Nucleus accumbens (tissue), 56 donors: ENCODE measurements at places on chromosomes 7 and 10.

- DNase-seq, result no peak
Observed at GRCh38 chr10:107653832-107654287, 489.4 kb upstream of the SORCS1 start.

- no peak for DNase-seq
Observed at GRCh38 chr7:137932881-137933269, 69.0 kb downstream of the CREB3L2 start.

DNA sequence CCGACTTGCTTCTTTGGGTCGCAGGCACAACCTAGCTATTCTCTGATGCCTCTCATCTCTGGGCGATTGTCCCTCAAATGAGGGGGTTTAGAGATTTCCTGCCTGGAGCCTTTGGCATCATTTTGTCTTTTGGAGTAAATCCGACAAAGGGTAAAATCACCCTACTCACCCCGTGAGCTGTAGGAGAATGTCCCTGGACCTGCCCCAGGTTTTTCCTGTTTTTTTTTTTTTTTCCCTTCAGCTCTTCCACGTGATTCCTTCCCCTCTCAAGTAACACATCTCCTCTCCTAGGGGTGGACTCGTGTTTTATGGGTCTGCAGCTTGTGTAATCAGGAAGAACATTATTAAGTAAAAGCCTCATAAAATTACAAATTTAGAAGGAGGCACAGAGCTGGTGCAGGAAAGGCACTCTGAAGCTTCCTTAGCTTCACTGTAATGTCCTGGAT lies 128.4 kb upstream of the ZNF746 start:
- no peak for DNase-seq

GRCh38 chr10:119257899-119258419 lies 50.6 kb downstream of the GRK5 start:
- no peak for DNase-seq

- no peak for DNase-seq
Observed at GRCh38 chr10:104232613-104233102, 494 bp upstream of the CFAP43 start.

DNA sequence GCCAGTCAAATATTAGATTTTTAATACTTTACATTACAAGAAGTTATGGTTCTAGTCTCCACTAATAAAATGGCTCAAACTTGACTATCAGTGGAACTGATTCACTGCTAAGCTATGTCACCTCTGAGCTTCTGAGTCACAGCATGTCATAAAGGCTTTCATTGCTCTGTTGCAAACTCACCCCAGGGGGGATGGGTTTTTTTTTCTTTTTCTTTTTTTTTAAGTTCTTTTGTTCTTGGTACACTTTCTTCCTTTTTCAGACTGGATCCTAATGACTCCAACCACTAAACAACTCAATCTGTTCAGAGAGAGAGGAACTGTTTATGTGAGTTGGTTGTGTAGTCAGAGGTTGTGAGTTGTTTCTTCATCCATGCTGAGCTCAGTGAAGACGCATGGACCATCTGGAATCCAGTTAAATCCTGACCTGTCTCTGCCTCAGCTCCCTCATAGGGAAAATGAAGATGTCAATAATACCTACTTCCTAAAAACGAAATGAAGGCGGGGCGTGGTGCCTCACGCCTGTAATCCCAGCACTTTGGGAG lies 11.0 kb downstream of the MYOF start:
- no peak for DNase-seq

DNA sequence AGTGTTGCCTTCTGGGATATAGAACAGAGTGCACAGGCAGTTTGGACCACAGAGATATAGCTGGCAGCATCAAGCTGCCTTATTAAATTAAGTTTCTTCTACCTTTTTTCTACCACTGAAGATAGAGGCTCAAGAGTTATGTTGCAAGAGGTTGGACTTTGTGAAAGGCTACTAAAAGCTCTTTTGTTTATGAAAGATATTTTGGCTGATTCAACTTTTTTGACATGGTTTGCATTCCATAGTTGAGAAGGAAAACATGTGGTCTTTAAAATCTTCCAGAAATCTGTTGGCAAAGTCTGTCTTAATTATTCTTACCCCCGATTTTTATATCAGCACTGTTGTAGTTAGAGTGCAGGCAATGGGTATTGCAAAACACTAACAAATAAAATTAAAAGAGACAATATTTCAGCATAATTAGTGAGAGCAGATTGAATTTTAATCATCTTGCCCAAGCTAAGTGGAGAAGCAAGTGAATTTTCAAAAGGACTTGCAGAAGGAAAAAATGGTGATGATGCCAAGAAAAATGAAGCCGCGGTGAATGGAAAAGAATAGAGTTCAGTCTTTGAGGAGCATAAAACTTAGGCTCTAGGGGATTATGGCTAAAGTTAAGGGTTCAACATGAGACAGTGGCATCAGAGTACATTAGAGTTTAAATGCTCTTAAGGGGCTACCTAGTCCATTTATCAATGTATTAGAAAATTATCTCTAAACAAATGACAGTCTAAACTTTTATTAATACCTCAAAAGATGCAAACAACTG lies 450.9 kb upstream of the CNTNAP2 start:
- no peak for DNase-seq

- no peak for DNase-seq
Observed at GRCh38 chr7:157373493-157373892, 36.7 kb downstream of the DNAJB6 start.

DNA sequence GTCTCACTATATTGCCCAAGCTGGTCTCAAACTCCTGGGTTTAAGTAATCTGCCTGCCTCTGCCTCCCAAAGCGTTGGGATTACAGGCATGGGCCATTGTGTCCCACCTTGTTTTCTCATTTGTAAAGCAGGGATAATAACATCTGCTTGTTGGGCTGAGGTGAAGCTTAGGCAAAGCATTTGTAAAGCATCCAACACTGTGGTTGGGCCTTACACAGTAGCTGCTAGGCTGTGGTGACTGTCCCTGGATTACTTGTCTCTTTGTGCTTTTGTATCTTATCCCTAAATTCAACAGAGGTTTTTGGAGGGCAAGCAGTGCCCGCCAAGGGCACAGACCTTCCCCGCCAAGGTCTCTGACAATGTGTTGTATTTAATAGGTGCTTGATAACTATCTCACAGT lies 14.3 kb downstream of the HKDC1 start:
- DNase-seq, result no peak

- no peak for DNase-seq
Observed at GRCh38 chr7:50475340-50475739, 25.2 kb upstream of the FIGNL1 start.

DNA sequence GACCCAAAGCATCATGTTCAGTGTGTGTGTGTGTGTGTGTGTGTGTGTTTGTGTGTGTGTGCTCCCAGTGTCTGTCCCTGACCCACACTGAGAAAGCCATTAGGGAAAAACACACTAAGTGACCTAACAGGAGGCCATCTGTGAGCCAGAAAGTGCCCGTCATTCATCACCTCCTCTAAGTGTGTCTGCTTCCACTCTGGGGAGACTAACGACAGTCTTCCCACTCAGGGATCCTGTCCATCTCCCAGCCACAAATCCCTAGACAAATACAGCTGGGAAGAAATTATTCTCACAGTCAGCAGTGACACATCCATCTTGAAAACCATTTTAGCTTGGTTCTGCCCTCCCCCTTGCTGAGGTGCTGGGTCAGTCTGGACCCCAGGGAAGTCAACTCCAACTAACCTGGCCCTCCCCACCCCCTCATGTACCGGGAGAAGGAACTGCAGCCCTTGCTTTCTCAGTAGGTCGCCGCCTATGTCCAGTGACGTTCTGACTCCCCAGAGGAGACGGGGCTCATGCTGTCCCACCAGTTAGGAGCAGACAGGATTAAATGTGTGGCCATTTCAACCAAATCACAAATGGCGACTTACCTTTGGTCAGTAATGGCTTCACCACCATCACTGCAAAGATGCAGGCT lies 296.5 kb upstream of the ZNF32 start:
- no peak for DNase-seq

GRCh38 chr7:71637578-71637977 lies 505.6 kb downstream of the GALNT17 start:
- no peak for DNase-seq

- DNase-seq, result no peak
Observed at GRCh38 chr10:131431533-131431932, 120.0 kb upstream of the TCERG1L start.

DNA sequence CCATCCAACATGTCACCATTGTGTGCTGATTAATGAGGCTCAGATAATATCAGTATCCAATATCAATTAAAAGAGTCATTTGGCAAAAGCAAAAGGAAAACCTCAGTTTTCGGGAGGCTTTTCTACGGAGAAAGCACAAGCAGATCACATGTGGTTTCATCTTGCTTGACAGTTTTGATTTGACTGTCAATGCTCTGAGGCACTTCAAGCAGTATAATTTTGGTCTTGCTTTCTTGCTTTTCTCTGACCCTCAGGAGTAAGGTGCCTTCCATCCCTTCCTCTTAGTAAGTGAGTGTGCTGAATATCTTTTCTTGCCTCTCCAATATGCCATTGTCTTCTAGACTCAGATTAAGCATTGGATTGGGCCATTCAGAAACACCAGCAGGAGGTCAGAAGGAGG lies 115.5 kb upstream of the CALCR start:
- DNase-seq, result no peak

DNA sequence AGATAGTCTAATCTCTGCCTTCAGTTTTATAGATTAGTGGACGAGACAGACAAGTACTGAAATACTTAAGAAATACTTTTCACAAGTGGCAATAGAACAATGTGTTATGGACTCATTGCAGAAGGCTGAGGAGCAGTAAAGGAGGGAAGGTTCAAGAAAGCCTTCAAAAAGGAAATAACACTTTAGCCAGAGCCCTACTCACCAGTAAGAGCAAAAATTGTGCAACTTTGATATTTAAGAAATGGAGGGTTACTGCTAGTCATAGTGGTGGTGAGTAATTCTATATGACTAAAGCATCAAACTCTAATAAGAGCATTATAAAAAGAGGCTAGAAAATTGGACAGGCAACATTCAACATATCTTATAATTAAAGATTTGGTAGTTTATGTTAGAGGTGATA lies 28.8 kb downstream of the PTPN12 start:
- DNase-seq, result no peak

DNA sequence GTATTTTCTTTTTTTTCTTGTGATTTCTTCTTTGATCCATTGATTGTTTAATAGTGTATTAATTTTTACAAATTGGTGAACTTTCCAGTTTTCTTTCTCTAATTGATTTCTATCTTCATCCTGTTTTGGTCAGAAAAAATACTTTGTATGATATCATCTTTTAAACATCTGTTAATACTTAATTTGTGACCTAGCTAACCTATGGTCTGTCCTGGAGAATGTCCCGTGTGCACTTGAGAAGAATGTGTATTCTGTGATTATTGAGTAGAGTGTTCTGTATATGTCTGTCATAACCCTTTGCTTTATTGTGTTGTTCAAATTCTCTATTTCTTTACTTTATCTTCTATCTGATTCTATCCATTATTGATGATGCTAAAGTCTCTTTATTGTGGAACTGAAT lies 65.8 kb upstream of the ZEB1 start:
- no peak for DNase-seq

DNA sequence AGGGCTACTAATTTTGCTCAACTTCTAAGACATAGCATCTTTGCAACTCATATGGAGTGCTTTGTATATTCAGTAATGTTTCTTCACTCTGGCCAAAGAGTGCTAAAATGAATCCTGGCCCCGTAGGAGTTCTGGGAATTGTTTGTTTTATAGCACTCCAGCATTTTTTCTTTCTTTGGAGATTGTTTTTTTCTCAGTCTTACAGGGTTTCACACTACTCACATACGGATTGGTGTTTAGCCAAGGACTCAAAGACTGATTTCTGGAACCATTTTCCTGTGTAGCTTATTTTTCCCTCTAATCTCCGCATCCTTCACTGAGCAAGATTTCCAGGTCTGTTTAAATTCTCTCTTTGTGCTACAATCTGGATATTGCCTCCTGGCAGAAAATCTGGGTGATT lies 6.4 kb downstream of the TAS2R41 start:
- DNase-seq, result no peak

GRCh38 chr7:132499487-132499886 lies 76.8 kb downstream of the PLXNA4 start:
- no peak for DNase-seq

- no peak for DNase-seq
Observed at GRCh38 chr7:17806631-17807030, 133.7 kb downstream of the SNX13 start.

GRCh38 chr7:132345543-132346129 lies 230.6 kb downstream of the PLXNA4 start:
- no peak for DNase-seq

DNA sequence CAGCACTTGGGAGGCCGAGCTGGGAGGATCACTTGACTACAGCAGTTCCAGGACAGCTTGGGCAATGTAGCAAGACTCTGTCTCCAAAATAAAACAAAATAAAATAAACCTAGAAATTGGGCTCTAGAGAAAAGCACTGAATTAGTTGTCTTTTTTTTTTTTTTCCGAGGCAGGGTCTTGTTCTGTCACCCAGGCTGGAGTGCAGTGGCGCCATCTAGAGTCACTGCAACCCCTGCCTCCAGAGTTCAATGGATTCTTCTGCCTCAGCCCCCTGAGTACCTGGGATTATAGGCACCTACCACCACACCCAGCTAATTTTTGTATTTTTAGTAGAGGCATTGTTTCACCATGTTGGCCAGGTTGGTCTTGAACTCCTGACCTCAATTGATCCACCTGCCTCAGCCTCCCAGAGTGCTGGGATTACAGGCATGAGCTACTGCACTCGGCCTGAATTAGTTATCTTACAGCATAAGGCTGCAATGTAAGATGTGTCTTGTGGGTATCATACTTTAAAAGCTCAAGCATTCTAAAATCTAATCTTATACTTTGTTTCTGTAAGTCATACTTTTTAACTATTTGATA lies 12.8 kb downstream of the MEIG1 start:
- DNase-seq, result no peak

DNA sequence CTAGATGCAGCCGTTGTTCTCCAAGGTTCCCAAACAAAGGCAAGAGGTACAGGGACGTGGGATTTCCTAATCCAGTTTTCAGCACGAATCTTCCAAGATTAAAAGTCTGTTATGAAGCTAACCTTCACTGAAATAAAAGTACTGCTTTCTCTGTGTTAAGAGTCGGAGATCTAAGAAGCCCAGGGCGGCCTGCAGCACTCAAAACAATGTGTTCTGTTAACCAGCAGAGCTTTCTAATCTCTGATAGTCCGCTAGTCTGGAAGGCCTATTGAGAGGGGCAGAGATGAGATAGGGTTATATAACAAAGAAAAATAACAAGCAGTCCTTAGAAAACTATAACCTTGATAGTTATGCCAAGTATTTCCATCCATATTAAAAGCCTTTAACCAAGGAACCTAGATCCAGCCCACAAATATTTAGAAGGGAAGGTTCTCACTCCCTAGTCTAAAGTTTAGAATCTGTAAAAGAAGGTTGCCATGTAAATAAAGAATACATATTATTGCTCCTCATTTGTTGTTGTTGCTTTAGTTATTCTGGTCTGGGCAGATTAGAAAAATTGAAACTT lies 106.3 kb upstream of the SVIL start:
- DNase-seq, result no peak

- peak; percentile 16 for DNase-seq
Observed at GRCh38 chr7:37311355-37311754, 137.3 kb downstream of the ELMO1 start.
